Upper lobe of left lung (tissue), 6 donors: ENCODE measurements at places on chromosomes 1 and 21. TPM values are rescaled to one million over a fixed set of nuclear protein-coding genes. Genes with fewer than 3 reads are reported as not detected.
A peak's percentile ranks its signal among the peaks of the same experiment; 100 is the strongest.

DNA sequence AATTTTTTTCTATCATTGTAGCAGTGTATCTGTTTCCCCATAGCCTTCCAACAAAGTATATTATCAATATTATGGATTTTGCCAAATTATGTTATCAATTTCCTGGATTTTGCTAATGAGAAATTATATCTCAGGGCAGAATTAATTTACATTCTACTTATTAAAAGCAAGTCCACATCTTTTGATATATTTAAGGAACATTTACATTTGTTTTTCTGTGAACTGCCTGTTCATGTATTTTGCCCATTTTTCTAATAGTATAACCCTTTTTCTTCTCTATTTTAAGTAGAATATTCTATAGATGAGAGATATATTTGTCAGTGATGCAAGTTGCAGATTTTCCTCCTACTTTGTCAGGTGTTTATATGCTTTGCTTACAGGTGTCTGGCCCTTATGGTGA lies 24.4 kb downstream of the C1orf87 start:
- no peak overlapping the region for H3K4me3 ChIP-seq
- H3K4me1 ChIP-seq, result no peaks in the 10 kb centered on the region
- no peaks in the 10 kb centered on the region for H3K36me3 ChIP-seq
- H3K27ac ChIP-seq, result no peak overlapping the region
- no peak for DNase-seq

DNA sequence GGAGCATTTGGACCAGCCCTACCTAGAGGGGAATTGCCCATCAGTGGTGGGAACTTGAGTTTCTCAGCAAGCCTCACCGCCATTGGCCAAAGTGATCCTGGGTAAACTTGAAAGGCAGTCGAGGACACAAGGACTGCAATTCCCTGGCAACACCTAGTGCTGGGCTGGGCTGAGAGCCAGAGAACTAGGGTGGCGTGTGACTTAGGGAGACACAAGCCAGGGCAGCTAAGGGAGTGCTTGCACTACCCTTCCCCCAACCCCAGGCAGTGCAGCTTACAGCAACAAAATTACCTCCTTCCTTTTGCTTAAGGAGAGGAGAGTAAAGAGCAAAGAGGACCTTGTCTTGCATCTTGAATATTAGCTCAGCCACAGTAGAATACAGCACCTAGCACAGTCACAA lies 176.9 kb upstream of the PRMT6 start:
- DNase-seq, result peak; percentile 82
- H3K27me3 ChIP-seq, result no peaks in the 10 kb centered on the region
- no peak overlapping the region for H3K4me3 ChIP-seq
- no peaks in the 10 kb centered on the region for H3K36me3 ChIP-seq
- no peak overlapping the region for H3K27ac ChIP-seq

DNA sequence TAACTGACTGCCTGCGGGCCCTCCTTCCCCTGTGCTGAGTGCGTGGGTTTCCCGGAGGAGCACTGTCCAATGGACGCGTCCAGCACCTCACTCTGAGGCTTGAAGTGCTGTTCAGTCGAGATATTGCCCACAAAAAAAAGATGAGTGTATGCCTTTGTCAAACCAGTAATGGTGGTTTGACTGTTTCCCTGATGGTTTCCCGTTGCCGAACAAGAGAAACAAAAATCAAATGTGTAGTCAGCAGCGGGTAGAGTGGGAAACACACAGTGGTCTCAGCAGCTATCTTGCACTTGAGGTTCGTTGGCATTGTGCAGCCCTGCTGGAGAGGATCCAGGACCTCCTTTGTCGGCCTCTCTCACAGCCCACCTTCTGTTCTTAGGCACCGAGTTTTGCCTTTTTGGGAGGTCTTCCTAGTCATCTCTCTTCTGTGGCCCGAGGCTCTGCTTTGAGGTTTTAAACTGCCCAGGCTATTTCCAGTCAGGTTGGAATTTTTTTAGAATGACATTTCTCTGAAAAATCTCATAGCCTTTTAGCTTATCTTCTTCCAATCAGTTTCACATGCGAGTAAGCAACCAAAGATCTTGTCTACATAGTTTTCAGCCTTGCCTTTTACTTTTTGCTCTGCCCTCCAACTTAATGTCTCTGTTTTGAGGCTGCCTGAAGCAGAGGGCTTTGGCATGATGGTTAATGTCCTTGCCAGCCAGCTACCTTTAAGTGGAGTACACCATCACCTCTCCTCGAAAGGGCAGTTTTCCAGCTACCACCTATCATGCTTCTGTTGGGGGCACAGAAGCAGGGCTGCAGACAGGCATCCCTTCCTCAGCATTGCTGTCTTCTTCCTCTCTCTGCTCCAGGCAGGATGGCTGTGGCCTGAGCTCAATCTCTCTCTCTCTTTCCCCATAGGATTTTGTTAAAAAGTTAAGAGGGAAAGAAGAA lies 132.3 kb downstream of the URB2 start:
- H3K4me1 ChIP-seq, result no peaks in the 10 kb centered on the region
- no peak for DNase-seq
- H3K36me3 ChIP-seq, result no peaks in the 10 kb centered on the region
- H3K4me3 ChIP-seq, result no peak overlapping the region

The IVL gene
- total RNA-seq, result not detected

DNA sequence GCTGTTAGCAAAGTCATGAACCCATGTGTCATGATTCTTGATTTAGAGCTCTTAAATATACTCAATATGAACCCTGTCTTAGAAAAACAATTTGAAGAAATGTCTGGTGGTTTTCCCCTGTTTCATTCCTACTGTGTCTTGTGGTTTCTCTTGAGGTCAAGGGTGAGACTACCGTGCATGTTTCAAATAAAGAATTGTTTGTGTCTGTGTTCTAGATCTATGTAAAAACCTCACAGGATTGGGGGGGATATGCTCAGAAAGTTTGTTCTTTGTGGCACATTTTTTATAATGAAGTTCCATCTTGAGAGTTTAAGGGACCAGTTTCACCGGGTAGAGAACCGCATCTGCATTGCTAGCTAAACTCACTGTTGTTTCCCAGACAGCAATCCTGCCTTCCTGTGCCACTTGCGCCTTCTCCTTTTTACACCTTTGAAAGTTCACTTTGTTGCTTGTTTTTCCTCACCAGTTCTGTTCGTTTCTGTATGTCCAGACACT lies 30.9 kb upstream of the CACYBP start:
- DNase-seq, result no peak
- H3K27ac ChIP-seq, result peak overlapping the region; percentile 80
- no peaks in the 10 kb centered on the region for H3K36me3 ChIP-seq
- H3K4me3 ChIP-seq, result no peak overlapping the region
- H3K27me3 ChIP-seq, result no peaks in the 10 kb centered on the region

The PRSS38 gene
- total RNA-seq, result not detected

GRCh38 chr1:67831850-67832513 lies 1.3 kb downstream of the GNG12 start:
- peak overlapping the region; percentile 92 for H3K27ac ChIP-seq
- H3K4me3 ChIP-seq, result peak overlapping the region; percentile 76
- DNase-seq, result peak; percentile 19
- no peaks in the 10 kb centered on the region for H3K36me3 ChIP-seq

- no peak overlapping the region for H3K4me3 ChIP-seq
- no peak overlapping the region for H3K27ac ChIP-seq
- no peaks in the 10 kb centered on the region for H3K27me3 ChIP-seq
- no peak for DNase-seq
Observed at GRCh38 chr1:213864091-213864490, 123.7 kb upstream of the PROX1 start.

GRCh38 chr1:29736582-29737188 lies 500.4 kb downstream of the PTPRU start:
- H3K27ac ChIP-seq, result no peak overlapping the region
- no peaks in the 10 kb centered on the region for H3K4me1 ChIP-seq
- H3K4me3 ChIP-seq, result no peak overlapping the region
- no peaks in the 10 kb centered on the region for H3K36me3 ChIP-seq
- DNase-seq, result no peak

DNA sequence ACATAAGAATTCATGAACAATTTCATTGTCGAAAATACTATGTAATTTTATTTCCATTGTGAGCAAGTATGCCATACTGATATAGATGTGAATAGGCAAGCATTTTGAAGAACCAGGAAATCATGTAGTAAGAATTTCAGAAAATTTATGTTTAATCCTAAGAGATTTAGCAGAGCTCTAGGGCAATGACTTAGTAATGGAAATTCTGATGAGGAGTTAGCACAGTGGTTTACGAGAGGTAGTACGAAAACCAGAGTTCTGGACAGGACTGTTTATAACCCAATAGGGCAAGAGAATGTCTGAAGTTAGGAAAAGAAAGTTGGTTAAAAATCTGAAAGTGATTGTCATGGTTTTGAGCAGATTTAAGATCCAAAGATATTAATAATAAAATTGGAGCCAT lies 439.6 kb upstream of the DEPDC1 start:
- H3K27ac ChIP-seq, result no peak overlapping the region
- no peaks in the 10 kb centered on the region for H3K4me1 ChIP-seq
- no peak overlapping the region for H3K4me3 ChIP-seq
- no peaks in the 10 kb centered on the region for H3K27me3 ChIP-seq
- H3K36me3 ChIP-seq, result no peaks in the 10 kb centered on the region
- no peak for DNase-seq

The SPATA46 gene
- not detected for total RNA-seq

DNA sequence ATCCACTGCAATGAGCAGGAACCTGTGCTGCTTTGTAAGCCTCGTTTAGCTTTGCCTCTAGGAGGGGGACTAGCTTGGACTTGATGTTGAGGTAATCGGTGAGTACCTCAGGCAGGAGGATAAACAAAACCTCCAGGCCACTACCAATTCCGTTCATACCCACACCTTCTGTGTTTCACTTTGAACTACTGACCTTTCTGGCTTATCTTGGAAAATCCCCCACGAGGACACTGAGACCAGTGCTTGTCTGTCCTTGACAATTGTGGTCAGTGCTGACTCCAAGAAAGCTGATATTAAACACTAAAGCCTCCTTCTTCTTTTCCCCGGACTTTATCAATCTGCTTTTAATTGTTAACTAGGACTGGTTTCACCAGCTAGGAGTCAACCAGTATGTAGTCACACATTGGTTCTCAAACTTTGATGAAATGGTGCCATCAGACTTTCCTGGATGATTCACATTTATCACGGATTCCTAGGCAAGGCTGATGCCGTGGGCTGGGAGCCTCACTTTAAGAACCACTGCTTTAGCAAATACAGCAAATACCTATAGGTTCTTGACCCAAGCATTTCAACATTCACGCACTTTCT lies 52.7 kb downstream of the TGFB2 start:
- no peaks in the 10 kb centered on the region for H3K36me3 ChIP-seq
- H3K4me3 ChIP-seq, result no peak overlapping the region
- no peaks in the 10 kb centered on the region for H3K27me3 ChIP-seq
- H3K27ac ChIP-seq, result no peak overlapping the region

- no peaks in the 10 kb centered on the region for H3K27me3 ChIP-seq
- H3K4me1 ChIP-seq, result no peaks in the 10 kb centered on the region
- H3K27ac ChIP-seq, result no peak overlapping the region
- H3K36me3 ChIP-seq, result no peaks in the 10 kb centered on the region
Observed at GRCh38 chr1:18539171-18539570, 58.4 kb downstream of the KLHDC7A start.
